ENCODE measurements at places on chromosomes 13 and 19.
A peak's percentile ranks its signal among the peaks of the same experiment; 100 is the strongest.

GRCh38 chr19:19405971-19406877 is 749 bp downstream of the GATAD2A start:
- no peak for DNase-seq

DNA sequence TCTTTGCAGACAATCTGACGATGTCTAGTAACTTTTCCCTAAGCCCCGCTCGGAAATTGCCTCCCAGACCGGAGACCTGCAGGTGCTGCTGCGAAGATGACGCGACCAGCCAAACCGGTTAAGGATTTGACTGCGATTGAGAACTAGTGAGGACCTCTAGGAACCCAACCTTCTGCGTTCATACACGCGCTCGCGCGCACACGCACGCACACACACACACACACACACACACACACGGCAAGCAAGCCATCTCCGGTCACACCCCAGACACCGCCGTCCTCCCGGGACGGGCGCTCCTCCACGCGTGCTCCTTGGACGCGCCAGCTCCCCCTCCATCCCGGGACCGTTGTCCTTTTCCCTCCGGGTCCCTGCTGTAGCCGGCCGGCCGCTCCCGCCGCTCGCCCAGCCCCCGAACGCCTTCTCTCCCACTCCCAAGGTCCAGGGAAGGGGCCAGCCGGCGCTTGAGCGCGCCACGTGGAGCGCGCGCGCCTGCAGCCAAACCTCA is 1.2 kb downstream of the TBC1D4 start:
- peak; percentile 30 for DNase-seq

DNA sequence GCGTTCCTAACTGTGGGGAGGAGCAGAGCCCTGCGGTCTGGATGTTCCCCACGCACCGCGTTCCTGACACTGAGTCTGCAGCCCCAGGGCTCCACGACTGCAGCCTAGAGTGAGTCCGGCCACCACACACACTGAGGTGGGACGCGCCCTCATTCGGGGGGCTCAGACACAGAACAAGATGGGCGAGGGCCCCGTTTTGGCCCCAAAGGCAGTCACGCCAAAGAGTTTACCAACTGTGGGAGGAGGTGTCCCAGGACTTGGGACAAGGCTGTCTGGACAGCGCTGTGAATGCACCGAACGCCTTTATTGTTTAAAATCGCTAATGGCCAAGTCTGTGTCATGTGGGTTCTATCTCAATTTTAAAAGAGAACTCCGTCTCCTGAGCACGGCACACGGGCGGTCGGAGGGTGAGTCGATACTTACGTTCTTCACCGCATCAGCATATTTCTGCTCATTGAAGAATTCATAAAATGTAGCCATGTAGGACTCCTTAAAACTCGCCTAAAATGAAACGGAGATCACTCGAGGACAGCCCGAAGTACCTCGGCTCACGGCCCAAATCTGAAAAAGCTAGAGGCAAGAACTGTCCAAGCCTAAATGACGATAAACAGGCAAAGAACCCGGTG is 35.2 kb upstream of the C13orf46 start:
- no peak for DNase-seq

DNA sequence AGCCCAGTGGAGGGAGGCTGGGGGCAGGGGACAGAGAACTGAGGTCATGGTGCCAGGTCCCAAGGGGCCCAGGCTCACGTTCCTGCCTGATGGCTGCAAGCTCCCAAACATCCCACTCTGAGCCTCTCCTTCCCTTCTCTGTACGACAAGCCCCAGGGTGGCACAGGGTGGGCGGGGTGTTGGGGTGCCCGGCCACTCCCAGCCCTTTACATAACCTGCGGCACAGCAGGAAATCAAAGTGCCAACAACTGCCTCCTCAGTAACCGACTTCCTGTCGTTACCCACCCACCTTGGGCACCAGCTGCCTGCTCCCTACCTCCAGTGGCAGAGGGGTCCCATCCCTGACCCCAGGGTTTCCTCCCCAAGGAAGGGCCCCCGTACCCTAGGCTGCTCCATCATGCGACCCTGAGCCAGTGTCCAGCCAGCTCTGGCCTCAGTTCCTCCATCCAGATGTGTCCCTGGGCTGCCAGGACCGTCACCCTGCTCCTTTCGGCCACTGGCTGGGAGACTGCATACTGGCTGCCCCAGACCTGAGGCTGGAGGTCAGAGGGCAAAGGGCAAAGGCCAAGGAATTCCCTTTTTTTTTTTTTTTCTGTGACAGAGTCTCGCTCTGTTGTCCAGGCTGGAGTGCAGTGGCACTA is 27.7 kb upstream of the NFIC start:
- DNase-seq, result no peak

- DNase-seq, result no peak
Observed at GRCh38 chr13:93249364-93250306, 23.0 kb downstream of the GPC6 start.

DNA sequence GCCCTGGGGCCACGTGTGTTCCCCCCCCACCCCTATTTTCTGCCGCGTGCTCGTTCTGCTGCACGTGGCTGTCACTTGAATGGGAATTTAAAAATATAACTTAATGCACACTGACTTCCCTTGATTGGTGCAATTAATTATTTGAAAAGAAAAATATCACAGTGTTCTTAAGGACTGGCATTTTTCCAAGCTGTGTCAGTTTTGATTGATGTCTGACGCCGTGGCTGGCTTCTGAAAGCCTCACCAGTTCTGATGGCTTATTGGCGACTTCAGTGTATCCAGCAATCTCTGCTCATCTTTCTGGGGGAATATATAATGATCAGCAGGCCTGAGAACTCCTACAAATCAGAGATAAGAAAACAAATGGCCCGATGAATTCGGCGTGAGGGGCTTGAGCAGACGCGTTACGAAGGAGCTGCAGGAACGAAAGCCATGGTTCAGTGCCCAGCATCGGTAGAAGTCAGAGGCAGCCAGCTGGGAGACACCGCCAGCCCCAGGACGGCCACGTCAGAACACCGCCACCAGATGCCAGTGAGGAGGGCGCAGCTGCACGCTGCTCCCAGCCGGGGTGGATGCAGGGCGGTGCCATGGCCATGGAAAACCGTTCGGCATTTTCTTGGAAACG is 111.2 kb downstream of the KDM4B start:
- DNase-seq, result peak; percentile 43

DNA sequence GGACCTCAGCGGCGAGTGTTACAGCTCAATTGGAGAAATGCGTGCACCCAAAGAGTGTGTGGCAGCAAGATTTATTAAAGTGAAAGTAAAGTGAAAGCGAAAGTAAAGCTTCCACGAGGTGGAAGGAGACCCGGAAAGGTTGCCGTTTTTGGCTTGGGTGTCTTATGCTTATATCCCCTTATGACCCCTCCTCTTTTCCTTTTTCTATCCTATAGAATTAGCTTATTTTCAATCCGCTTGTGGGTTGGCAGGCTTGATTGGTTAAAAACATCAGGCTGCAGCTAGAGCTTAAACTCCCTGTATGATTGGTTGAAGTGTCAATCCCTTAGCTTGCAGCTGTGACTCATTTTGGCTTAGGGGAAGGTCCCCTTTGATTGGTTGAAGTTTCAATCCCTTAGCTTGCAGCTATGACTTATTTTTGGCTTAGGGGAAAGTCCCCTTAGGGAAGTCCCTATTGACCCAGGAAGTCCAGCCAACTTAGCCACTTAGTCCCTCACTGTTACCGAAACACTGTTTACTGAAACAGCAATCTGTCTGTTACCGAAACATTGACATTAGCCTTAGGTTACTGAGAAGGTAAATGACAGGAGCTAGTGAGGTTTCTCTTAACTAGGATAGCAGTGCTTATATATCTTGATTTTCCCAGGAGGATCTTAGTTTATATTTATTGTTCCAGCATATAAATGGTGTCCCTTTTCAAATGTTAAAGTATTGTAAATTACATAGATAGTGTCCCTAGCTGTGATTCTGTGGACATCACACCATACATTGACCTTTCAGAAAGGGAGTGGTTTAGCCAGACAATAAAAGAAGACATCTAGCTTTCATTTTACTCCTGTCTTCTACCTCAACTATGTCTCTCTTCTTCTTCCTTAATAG is 575.8 kb downstream of the DACH1 start:
- DNase-seq, result peak; percentile 40

DNA sequence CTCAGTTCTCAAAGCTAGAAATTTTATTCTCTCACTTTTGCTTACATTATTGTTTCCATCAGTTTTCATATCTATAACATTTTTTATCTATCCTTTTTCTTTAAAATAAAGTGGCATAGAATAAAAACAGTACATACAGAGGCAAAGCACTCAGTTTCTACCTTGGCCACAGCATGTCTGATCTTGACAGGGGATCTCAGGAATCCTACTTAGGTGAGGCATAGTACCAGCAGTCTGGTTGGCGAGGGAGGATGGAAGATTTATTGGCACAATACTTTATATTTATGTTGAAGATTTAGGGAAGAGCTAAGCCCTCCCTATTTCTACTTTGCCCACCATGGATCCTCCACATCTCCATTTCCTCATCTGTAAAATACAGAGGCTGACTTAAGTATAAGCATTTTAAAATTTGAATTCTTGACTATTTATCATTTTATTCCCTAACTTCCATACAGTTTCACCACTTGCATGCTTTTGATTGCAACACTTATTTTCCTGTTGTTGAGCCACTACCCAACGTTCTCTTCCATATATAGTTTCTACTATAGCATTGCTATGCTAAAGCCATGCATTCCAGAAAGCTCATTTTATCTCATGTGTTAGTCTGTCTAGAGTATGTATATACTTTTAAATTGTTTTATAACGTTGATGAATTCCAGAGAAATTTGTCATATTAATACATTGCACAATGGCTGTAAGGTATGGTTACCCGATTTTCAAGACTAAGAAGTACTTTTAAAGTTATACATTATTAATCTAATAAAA is 506.7 kb downstream of the KCTD12 start:
- DNase-seq, result no peak

DNA sequence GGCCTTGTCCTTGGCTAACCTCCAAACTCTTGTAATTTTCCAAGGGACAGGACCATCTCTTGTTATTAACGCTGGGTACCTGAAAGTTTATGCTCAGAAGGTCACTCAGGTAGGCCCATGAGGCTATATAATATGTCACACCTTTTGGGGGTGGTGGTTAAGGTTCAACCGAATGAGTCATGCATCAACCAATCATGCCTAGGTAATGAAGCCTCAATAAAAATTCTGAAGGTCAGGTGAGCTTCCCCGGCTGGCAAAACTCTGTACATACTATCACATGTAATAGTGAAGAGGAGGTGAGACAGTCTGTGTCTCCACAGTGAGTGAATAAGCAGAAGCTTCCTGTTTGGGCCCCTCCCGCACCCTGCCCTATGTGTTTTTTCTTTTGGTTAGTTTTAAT is 424.9 kb downstream of the PCDH17 start:
- no peak for DNase-seq

GRCh38 chr13:28651810-28652401 is 7.0 kb upstream of the POMP start:
- DNase-seq, result no peak

DNA sequence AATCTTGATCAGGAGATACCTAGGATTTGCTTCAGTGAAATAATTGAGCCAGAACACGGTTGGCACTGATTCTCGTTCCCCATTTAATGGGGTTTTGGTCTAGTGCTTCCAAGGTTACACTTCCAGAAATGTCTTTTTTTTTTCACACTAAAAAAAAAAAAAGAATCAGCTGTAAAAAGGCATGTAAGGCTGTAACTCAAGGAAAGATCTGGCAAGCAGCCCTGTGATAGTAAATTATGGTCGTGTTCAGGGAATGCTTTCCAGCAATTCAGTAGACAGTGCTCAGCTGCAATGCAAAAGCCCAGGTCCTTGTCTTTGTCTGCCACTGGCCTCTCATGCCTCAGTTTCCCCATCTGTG is 27.2 kb upstream of the NDUFS7 start:
- DNase-seq, result no peak

DNA sequence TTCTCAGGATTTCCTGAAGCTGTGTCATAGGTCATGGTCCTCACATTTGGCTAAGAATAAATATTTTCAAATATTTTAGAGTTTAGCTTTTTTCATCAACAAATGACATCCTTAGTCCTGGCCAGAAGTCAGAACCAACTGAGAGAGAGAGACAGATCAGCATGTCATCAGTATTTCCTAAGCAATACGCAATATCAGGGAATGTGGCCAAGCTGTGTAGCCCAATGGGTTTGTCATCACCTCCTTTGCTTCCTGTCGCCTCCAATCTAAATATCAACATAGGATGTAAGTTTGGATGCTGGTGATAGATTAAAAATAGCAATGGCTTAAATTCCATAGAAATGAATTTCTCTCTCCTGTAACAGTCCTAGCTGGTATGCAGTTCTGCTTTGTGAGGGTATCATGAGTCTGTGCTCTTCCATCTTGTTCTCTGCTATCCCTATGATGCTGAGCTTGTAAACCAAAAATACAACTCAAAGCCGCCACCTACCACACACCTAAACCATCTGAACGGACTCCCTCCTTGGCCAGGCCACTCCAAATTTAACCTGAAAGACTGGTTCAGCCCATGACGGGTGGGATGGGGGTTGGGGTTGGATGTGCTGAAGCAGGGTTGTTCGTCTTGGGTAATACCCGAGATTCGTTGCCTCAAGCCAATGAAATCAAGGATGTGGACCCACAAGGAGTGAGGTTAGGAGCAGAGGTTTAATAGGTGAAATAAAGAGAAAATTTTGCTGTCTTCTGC is 10.0 kb upstream of the IGSF23 start:
- no peak for DNase-seq

DNA sequence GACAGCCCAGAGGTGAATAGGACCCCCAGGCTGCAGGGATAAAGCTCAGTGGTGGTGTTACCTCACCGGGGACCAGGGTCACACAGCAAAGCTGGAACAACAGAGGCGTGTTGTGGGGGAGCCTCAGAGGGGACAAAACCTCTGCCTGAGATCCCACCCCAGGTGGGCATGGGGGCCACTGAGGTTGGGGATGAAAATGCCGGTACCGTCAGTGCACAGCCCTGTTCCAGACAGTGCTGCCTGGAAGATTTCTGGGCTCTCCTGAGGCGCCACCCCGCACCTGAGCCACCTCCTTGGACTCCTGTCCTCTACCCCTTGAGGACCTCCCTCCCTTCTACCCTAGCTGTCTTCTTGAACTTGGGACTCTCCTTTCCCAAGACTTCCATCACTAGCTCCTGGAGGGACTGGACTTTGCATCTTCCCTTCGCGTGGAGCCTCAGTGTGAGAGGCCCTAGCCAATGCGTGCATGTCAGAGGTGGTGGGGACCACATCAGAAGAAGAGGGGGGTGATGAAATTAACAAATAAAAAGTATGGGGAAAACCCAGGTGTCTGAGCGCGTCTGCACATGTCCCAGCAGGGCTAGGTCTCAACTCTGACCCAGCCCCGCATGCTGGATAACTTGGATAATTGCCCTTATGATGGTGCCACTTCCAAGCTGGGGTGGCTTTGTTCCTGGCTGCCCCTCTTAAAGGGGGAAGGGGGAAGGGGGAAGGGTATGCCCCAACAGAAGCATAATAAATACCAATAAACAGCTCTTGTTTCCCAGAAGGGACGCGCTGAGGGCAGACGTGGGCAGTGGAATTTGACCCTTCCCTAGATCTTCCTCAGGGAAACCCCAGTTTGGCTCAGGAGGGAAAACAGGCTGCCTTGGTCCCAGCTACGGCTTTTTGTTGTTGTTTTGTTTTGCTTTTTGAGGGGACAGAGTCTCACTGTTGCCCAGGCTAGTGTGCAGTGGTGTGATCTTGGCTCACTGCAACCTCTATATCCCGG is 11.6 kb downstream of the CNFN start:
- no peak for DNase-seq

All from NCI-H2227 treated with DMSO at 0.1 percent for 48 hours (cell line).